ENCODE measurements at places on chromosomes 1 and 21.

- DNase-seq, result no peak
These were observed 33.7 kb downstream of the FBXO42 start for GRCh38 chr1:16318555-16318954.

DNA sequence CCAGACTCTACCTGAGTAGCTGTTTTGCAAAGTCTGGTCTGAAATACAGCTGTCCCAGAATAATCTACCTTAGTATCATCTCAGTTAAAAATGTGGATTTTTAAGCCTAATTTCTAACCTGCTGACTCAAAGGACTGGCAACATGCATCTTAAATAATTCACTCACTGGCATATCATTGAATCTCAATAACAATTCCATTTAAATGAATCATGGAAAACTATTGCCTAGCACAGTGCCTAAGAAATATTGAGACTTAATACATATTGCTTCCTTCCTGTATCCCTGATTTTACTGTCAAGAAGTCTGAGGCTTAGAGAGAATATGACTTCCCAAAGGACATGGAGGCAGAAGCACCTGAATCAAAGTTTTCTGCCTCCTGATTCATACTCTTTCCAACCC lies 3.1 kb downstream of the CCDC190 start:
- DNase-seq, result no peak

DNA sequence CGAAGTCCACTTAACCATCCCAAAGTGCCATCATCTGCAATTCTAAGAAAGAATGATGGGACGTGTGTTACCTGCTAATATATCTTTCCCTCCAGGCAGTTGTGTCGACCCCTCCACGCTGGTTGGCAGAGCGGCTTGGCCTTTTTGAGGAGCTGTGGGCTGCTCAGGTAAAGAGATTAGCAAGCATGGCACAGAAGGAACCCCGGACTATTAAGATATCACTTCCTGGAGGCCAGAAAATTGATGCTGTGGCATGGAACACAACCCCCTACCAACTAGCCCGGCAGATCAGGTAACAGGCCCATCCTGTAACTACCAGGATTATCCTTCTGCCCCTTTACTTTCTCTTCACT lies 520 bp downstream of the TARS2 start:
- no peak for DNase-seq

DNA sequence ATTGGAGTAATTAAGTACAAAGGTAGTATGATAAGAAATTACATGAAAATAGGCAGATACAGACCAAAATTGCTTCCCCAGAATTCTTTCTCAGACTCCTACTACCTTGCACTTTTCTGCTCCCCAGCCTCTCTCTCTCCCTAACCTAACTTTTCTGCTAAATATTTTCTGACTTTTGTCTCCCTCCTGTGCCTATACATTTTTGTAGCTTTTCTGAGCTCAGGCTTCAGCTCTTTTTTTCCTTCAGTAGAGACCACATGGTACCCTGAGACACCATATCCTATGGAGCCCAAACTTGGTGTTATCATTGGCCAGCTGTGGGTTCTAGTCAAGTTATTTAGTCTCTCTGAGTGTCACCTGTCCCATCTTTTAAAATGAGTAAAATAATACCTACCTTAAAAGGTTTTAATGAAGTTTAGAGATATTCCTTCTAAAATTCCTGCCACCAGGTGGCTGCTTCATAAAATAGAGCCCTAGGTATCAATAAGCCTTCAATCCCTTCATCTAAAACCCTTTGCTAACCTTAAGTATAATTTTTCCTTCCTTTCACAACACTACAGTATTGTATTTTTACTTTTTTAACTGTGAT lies 237.6 kb upstream of the DUSP10 start:
- DNase-seq, result no peak

DNA sequence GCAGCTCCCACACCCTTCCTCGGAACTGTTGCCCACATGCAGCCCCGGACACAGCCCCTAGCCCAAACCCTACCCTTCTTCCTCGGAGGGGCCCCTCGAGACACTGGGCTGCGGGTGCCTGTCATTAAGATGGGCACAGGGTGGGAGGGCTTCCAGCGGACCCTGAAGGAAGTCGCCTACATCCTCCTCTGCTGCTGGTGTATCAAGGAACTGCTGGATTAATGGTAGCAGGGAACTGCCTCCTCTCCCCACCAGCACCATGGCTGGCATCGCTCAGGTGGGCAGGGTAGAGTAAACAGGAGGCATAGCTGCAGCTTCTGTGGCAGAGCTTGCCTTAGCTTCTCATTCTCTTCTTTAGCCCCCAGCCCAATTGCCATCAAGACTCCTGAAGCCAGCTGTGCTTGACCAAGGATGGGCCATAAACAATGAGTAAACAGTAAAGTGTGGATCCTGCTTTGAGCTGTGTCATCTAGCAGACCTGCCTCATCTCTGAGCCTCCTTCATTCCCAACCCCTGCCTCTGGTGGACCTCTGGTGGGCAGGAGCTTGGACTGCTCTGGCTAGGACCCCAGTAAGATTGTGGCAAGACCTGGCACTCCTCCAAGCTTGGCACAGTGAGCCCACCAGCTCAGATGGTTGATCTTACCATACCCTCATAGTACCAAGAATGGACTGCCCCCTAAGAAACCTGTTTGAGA lies at the start of gene LENEP:
Gene LENEP, plus strand, starts transcription at position 15 of the 697 bp plus-strand sequence. Its CDS starts 22 bp downstream, at position 37.
- no peak for DNase-seq

DNA sequence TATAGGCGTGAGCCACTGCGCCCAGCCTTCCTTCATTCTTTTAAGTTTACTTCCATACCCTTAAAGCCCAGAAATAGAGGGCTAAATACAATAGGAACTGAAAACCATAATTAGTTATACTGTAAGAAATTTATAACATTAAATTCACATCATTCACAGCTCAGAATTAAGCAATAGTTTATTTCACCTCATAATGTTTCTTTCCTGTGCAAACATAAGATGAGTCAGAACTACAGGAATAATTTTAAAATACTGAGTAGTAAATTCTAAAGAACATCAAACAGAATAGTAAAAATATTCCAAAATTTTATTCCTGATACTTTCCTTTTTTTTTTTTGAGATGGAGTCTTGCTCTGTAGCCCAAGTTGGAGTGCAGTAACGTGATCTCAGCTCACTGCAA lies 24.1 kb downstream of the POGZ start:
- no peak for DNase-seq

DNA sequence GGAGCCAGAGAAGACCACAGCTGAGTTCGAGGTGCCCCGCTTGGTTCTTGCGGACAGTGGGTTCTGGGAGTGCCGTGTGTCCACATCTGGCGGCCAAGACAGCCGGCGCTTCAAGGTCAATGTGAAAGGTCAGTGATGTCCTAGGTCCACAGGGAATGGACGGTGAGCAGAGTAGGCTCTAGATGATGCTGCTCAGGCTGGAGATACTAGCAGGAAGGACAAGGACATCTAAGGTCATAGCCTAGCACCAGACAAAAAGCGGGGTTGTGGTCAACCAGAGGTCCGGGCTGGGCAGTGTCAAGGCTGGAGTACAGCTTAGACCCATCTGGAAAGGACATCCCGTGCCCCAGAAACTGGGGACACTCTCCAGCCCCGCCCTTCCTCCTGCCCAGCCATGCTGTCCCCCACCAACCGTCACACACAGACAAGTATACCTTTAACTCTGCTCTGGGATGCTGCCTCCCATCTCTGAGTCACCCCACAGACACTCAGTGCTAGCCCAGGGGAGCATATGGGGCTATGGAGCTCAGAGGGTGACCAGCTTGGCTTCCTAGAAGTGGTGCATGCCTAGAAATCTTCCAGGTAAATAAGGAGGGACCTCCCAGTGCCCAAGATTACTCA lies 8.7 kb downstream of the TIE1 start:
- no peak for DNase-seq

- DNase-seq, result no peak
These were observed 166.6 kb downstream of the CYYR1 start for GRCh38 chr21:26406526-26406925.

GRCh38 chr21:37965088-37965805 lies 49.0 kb upstream of the KCNJ6 start:
- DNase-seq, result no peak

DNA sequence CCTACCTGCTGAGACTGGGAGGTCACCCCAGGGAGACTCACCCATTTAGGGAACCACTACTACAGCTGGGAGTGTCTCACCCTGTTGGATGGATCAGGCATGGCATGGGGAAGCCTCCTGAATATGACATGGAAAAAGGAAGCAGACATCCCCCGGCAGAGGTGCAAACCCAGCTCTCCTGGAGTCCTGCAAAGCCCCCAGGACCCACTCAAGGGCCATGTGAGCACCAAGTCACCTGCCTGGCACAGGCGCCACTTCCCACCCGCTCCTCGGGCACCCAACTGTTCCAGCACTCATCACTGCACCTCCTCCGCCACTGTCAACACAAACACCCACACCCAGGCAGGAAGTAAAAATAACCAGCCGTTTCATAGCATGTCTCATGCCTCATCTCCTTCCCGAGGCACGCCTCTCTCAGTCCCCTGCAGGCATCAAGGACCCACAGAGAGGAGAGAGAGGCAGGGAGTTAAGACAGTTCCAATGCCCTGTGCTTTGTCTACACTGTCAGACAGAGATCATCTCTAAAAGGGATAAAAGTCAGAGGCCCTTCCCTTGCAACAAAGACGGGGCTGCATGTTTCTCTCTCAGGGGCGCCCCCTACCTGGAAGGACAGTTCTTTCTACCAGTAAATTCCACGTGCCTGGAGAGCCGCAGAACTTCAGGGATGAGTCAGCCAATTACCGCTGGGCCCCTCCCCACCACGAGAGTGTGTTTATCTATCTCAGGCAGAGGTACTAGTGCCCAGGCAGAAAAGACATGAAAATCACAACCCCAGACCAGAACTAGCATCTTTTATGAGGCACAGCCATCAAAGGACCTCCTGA lies 150.1 kb upstream of the SOD1 start:
- DNase-seq, result no peak

DNA sequence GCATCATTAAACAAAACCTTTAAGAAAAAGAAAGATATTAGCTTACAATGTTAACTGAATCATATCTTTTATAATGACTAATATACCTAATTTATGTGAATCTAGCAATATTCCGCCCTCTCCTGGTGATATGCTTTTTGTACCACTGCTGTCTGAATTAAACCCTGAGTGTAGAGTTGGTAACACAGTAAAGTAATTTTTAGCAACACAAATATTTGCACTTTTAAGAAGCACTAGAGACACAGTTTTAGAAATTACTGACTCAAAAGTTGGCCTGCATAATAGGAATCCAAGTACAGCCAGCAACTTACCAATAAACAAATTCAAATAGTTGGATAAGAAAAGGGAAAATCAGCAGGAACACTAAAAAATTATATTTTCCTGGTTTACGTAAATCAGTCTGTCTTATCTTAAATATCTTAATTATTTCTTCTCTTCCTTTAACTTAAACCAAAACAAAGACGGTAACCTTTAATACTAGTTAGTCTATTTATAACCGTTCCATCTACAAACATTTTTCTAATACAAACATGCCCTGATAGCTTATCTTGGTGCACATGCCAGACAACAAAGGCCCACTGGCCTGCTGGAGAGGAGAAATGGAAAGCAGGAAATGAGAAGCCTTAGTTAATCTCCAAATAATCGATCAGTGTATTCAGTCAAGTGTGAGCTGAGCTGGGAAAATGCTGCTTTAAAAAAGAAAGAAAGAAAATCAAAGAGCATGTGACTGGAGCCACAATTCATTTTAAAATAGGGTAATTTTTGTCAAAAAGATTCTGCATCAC lies 246.0 kb downstream of the RERE start:
- DNase-seq, result no peak

DNA sequence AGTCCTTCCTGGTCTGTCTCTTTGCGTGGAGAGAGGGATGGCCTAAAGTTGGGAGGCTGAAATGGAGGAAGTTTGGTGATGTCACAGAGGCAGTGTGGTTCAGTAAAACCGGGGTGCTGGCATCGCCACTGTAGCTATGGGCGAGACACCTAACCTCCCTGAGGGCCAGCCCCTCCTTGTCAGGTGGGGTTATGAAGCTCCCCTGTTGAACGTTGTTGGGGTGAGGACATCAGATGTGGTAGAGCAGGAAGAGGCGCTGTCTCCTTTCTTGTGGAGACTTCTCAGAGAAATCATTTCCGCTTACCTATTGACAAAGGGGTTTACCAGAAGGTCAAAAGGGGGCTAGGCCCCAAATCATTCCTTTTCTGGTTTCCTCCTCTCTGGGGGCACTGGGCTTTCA lies 294.7 kb downstream of the SIPA1L2 start:
- no peak for DNase-seq

- no peak for DNase-seq
These were observed 1.4 kb downstream of the PINK1 start for GRCh38 chr1:20634594-20635084.

DNA sequence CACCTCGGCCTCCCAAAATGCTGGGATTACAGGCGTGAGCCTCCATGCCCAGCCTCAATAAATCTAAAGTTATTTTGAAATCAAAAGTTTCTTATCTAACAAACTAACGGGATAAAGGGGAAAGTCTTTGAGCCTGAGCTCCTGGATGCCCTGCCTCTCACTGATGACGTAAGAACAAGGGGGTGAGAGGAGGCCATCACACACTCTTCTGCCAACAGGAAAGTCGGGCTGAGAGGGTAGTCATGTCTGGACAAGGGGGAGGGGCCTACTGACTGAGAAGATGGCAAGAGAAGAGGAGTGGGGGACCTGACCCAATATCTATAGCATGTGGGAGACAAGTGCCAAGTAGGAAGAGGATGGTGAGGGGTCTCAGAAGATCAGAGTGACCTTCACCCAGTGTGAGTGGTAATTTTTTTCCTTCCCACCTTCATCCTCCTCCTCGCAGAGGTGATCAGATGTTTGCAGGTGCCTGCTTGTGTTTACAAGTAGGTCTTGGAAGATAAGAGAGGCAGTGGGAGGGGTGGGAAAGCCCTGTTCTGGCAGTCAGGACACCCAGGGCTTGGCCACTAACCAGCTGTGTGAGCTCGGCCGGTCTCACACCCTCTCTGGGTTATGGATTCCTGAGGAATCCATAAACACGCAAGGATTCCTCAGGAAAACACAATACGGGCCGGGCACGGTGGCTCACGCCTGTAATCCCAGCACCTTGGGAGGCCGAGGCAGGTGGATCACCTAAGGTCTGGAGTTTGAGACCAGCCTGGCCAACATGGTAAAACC lies 9.6 kb downstream of the UQCRHL start:
- DNase-seq, result no peak

- DNase-seq, result no peak
These were observed 12.7 kb upstream of the HYI start for GRCh38 chr1:43466403-43466802.

- no peak for DNase-seq
These were observed 100.7 kb downstream of the KCNN3 start for GRCh38 chr1:154769193-154769895.

- DNase-seq, result no peak
These were observed 39.1 kb downstream of the RIMS3 start for GRCh38 chr1:40626383-40626770.

GRCh38 chr1:51627672-51628071 lies 10.8 kb downstream of the OSBPL9 start:
- no peak for DNase-seq

DNA sequence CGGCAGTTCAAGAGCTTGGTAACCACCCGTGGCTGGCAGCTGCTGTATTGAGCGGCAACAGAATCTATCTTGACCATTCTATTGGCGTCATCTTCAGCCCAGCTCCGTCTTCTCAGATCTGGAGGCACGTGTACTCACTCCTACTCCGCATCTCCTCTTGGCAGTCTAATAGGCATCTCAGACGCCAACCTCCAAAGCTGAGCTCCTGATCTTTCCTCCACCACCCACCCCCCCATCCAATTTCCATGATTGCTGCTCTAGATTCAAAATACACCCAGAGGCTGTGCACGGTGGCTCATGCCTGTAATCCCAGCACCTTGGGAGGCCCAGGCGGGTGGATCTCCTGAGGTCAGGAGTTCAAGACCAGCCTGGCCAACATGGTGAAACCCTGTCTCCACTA lies 84.6 kb upstream of the CASZ1 start:
- no peak for DNase-seq
